Activated CD4-positive, alpha-beta T cell treated with anti-CD3 and anti-CD28 coated beads, Interleukin-2, amount 50 U/mL, for 1 hour (primary cell): ENCODE measurements at places on chromosomes 11 and 22.

DNA sequence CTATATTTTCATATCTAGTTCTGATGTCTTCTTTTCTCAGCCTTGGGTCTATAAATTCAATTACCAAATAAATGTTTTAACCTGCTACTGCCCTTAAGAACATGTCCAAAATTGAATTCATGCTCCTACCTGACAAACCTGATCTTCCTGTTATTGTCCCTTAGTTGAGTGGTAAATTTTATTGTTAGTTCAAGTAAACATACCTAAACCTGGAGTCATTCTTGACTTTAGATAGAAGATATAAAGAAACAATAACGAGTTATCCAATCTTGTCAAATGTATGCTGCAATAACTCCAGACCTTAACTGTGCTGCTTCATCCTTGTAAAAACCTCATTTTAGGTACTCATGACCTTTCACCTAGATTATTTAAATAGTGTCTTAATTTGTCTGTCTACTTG lies 34.6 kb upstream of the SC5D start:
- no peak for DNase-seq

DNA sequence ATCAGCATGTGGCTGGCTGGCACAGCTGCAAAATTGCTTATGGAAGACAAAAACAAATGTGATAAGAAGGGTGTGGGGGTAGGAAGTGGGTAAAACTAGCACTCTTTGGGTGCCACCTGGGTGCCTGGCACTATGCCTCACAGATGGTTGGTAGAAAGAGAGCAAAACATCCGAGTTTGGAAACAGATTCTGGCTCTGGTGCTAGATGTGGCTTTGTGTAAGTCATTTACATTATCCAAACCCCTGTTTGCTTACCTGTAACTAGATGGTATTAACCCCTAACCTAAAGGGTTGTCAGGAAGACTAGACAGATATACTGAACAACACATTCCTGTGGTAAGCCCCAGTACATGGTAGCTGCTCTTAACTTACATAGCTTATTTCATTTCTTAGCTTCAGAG lies 905.6 kb downstream of the DLG2 start:
- no peak for DNase-seq

- DNase-seq: peak; percentile 29
Observed at GRCh38 chr11:47399860-47400767, 8.3 kb upstream of the SLC39A13 start.

DNA sequence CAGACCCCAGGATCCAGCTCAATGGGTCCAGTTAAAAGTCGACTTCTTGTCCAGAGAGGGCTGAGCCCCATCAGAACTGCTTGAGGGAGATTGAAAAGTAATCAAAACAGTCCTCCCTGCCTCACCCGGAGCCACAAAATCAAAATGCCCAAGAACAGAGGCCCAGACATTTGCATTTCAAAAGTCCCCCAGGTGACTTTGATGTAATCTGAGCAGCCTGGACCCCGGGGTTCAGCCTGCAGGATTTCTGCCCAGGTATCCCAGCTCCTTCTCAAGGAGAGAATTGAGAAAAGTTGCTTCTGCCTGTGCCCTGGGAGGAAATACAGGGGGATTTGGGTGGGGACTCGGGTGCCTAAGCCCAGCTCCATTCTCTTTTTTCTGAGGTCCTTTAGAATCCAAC lies 1385.0 kb downstream of the TBC1D22A start:
- DNase-seq: no peak

- peak; percentile 64 for DNase-seq
Observed at GRCh38 chr11:11155962-11156815, 196.9 kb downstream of the CSNK2A3 start.

- DNase-seq: no peak
Observed at GRCh38 chr11:82996966-82997606, 74.6 kb downstream of the RAB30 start.

DNA sequence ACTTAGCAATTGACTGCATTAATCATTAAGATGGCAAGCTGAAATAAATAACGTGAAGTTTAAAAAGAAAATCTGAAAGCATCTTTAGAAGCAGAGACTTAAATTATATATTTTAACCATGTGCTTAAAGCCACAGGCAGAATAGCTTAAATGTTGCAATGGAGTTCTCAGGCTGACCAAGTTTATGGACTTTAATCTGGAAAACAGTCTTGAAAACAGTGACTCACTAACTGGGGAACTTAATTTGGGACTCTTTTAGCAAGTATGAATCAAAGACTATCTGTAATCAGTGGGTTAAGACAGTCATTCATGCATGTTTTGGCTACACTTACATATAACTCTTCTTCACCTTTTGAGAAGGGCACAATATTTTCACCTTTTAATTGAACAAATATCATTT lies 12.6 kb upstream of the GLYATL1 start:
- no peak for DNase-seq

DNA sequence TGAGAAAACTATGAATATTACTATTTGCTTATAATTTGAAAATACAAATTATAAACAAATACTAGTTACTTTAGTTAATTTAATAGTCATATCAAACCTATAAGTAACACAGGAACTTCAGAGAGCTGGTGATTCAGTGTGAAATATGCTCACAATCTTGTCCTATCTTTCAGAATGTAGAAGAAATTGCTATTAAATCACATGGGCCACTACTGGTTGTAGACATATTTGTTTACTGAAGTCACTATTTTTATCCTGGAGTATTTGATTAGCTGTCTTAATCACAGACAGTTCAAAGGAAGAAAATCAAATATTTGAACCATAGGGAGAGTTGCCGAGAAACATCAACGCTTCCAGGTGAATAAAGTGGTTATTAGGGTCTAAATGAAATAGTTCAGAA lies 187.6 kb upstream of the ANO3 start:
- no peak for DNase-seq

GRCh38 chr11:33280411-33280810 lies 23.2 kb downstream of the HIPK3 start:
- DNase-seq: no peak

- DNase-seq: no peak
Observed at GRCh38 chr22:49727881-49728569, 99.6 kb downstream of the BRD1 start.

GRCh38 chr11:75907906-75908527 lies 93.0 kb downstream of the UVRAG start:
- no peak for DNase-seq

GRCh38 chr22:18062421-18062820 lies 15.4 kb upstream of the PEX26 start:
- DNase-seq: no peak

DNA sequence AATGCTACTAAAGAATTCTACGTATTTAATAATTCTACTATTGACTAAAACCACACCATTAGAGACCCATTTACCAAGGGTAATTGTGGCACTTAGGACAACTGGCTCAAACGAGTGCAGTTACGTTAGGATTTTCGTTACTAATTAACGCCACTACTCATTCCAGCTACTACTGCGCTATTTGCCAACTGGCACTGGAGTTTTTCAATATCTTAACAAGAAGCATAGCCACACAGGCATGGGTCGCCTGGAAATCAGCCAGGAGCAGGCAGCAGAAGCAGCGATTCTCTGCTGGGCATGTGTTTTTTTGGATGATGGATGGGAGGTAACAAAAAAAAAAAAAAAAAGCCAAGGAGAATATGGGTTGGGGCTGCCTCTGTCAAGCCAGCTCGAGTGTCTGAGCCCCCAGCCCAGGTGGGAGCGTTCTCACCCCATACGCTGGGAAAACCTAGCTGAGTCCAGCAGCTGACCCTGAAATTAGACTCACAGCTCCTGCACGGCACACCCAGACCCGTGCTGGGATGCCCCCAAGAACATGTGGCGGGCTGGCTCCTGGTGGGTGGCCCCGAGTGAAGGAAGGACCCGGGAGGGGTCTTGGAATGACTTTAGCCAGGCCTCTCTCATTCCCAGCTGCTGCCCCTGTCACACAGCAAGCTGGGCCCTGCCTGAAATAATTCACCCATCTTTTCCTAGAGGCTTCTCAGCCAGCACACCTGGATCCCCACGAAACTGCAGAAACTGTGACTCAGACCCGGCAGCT lies 214.0 kb downstream of the BRD1 start:
- DNase-seq: no peak

GRCh38 chr22:33350961-33351360 lies 292.8 kb upstream of the SYN3 start:
- no peak for DNase-seq

DNA sequence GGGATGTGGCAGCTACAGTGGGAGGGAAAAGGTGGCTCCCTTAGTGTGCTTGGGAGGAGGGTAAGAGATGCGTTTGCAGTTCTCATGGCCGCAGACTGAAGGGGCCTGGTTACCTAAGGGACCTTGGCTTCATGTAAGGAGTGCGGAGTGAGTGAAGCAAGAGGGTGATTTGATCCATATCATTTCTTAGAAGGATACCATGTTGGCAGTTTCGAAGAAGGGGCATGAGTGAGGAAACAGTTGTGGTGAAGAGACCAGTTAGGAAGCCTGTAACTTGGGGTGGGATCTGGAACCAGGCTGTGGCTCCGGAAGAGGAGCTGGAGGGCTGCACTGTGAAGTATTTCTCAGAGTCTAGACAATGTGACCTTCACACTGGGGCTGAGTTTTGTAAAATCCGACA lies 45.0 kb downstream of the ST3GAL4 start:
- no peak for DNase-seq

DNA sequence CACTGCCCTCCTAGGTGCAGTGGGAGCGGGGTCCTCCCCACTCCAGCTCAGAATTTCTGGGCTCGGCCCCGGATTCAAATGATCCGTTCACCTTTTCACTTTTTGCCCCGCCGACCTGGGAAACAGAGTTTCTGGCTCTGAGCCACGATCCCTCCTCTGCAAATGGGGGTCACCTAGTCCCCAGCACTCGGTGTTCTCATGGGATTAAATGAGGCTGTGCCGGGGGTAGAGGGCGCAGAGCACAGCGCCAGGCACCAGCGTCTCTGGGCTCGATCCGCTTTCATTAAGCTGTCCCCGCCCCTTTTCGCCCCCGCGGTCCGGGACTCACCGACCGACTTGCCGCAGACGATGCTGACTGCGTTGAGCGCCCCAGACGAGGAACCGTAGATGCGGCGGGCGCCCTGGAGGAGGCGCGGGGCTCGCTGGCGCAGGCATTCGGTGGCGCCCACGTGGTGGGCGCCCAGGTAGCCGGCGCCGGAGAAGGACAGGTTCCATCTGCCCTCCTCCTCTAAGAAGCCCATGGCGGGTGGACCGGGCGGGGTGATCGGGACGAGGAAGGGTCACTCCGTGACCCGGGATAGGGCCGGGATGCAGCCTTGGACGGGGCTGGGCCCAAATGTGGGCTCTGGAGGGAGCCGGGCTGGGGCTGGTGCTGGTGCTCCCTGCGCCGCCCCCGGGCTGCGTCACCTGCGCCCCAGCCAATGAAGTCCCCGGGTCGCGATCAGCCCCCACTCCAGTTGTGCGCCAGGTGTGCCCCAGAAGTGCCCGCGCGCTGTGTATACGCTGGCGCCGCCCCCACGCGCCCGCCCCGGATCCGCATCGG lies at the start of gene PNPLA5:
TSS of gene PNPLA5 (minus strand) at position 654 of the 823 bp plus-strand sequence. CDS start at position 521, 133 bp downstream.
- DNase-seq: no peak

DNA sequence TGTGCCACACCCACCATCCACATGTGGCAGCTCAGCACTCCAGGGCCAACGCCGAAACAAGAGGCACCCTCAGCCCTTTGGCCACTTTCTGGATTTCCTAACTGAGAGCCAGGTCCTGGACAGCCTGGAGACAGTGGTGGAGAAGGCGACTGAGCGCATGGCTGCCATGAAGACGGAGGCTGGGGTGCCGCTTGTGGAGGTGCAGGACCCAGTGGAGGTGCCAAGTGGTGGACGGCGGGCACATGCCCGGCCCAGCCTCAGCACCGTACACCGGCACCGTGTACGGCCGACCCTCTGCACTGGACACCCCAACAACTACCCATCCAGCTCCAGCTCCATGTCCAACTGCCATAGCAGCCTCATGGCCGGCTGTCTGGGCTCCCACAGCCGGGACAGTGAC lies 1.5 kb downstream of the CCDC116 start:
- no peak for DNase-seq

DNA sequence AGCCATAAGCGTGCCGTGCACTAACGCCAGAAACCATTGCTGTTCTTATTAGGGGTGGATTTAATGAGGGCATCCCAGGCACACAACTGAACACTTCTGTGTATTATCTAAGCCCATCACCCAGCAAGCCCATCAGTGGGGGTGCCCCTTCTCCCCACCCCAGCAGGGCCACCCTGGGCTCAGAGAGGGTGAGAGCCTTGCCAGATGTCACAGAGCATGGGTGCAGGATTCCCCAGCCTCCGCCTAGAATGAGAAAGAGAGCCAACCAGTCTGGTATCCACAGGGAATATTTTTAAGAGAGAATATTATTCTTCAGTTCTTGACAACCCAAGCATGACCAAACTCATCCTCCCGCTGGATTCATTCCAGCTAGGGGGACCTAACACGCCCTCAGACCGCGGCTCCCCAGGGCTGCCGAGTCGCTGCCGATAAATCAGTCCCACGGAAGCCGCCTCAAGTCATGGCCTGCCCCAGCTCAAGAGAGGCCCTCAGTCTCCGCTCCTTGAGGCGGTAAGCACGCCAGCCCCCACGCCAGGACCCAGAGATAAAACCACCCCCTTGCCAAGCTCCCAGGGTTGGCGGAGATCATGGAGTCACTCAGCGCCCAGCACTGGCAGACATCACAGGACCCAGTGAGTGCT lies 47.2 kb downstream of the MN1 start:
- no peak for DNase-seq

- no peak for DNase-seq
Observed at GRCh38 chr11:94449029-94449428, 44.6 kb downstream of the MRE11 start.

DNA sequence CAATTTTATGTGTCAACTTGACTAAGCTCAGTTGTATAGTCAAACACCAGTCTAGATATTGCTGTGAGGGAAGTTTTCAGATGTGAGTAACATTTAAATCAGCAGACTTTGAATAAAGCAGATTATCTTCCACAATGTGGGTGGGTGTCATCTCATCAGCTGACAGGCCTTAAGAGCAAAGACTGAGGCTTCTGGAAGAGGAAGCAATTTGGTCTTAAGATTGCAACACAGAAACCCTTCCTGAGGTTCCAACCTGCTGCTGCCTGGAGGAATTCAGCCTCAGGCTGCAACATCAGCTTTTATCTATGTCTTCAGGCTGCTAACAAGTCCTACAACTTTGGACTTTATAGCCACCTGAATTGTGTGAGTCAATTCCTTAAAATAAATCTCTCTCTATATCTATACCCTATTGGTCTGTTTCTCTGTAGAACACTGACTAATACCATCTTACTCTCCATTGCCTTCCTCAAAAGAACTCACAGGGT lies 277.2 kb upstream of the PLET1 start:
- no peak for DNase-seq

GRCh38 chr11:83012168-83013067 lies 59.3 kb downstream of the RAB30 start:
- DNase-seq: no peak

DNA sequence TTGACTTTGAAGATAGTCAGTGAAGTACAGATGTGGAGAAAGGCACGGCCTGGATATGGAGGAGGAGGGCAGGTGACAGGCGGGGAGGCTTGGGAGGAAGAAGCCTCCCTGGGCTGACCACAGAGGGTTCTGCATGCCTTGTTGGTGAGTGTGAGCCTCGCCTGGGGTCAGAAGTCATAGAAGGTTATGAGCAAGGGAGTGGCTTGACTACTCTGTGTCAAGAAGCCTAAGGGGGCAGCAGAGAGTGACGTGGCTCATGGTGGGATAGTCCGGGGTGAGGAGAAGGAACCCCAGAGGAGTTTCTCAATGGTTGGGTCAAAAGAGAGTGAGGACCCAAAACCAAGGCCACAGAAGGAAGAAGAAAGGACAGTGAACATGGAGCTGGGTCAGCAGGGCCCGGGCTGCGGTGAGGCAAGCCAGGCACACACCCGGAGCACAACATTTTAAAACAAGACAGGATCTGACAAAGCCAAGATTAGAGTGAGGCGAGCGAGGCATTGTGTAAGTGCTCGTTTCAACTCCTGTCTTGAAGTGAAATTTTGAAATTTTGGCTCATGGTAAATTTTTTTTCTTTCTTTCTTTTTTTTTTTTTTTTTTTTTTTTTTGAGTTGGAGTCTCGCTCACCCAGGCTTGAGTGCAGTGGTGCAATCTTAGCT lies 31.9 kb downstream of the PDGFB start:
- DNase-seq: no peak
